ENCODE measurements at places on chromosomes 5 and 9. TPM values are rescaled to one million over a fixed set of nuclear protein-coding genes. Genes with fewer than 3 reads are reported as not detected.

BDP1 gene
- total RNA-seq = 28.2 TPM

DNA sequence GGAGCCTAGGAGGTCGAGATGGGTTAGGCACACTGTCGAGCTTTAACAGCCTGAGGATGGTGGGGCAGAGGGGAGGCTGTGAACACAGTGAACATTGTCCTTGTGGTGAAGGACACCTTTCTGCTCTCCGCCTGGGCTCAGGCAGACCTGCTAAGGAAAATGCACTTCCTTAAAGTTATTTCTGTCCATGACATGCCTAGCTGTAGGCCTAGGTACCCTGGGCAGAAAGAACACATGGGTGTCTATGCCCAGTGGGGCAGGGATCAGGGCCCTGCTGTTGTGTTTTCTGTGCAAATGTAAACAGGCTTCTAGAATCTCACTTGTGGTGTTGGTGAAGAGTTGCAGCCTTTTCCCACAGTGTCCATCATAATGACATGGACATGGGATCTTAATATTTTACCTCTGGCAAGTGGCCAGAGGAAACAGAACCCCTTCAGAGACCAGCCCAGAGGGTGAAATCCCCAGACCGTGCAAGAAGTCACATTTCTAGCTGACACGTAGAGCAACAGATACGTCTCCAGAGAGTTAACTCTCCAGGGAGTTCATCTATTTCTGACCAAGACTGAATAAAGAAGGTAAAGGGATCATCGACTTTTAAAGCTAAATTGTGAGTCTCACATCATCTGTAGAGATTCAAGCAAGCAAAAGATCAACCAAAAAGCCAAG, 79.2 kb downstream of the C9orf152 start:
- DNase-seq = no peak

DNA sequence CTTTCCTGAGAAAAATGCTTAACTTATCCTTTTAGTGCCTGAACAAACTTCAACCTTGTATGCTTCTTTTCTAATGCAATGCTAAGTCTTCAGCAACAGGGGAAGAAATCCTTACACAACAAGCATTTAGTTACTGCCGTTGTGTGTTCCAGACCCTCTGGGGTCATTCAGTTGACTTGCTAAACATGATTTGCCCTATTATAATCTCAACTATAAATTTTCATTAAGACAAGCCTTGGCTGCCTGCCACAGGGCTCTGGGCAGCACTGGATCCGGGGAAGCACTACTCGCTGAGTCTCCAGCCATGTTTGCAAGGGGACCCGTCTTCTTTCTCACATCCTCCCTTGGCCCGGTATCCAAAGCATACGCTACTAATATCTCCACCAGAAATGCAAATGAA, 58.1 kb downstream of the PTCH1 start:
- no peak for DNase-seq

CDH9 gene
- total RNA-seq = not detected

NSG2 gene
- not detected for total RNA-seq

DNA sequence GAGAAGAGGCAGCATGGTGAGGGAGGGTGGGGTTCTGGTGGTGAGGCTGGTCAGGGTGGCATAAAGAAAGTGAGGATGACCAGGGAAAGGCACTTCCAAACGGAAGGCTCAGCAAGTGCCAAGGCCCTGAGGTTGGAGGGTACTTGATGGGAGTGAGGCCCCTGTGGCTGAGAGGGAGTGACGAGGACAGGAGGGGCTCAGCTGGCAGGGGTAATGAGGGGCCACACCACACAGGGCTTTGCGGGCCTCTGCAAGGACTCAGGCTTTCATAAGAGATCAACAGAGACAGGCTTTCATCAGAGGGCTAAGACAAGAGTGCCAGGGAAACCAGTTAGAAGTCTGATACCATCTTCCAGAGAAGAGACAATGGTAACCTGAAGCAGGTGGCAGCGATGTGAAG, 23.6 kb downstream of the ARPC5L start:
- DNase-seq = no peak

DNA sequence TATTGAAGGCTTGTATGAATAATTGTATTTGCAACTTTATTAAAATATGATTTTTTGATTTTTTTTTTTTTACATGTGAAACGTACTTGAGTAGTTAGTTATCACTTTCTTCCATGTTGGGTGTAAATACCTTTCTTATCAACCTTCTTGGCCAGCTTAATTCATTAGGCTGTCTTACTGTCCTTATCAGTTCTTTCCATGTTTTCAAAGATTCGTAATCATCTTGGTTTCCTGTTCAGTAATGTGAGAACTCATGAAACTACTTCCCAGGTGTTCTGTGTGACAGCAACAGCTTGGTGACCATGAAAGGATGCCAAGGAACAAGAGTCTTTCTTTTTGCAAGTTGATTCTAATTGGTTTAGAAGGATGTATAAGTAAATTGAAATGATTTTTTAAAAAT, 100.0 kb downstream of the ADGRV1 start:
- no peak for DNase-seq

CDKN2A gene
- 2.0 TPM for total RNA-seq

DNA sequence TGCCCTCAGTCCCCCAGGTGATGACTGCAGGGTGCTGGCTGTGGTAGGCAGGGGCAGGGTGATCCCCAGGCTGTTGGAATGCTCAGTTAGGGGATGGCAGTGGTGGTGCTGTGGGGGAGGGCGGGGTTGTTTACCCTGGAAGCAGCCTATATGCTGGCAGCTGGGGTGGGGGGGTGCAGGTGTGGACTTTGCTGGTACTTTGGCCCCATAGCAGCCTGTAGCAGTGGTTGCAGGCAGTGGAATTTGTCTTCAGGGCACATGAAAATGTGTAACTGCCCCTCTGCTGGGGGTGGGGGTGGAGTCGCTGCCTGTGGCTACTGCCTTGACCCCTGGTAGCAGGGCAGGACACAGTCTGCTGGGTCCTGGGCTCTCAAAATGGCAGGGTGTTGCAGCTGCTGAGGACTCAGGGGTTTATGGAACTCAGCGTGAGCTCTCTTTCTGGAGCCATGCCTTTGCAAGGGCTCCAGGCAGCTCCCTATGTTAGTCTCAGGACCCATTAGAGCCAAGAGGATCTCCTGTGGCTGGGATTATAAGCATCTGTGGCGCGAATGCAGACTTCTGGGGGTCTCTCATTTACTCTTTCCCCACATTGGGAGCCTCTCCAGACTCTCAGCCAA, 65.0 kb downstream of the RMI1 start:
- DNase-seq = no peak

HARS1 gene
- 79.3 TPM for total RNA-seq

DNA sequence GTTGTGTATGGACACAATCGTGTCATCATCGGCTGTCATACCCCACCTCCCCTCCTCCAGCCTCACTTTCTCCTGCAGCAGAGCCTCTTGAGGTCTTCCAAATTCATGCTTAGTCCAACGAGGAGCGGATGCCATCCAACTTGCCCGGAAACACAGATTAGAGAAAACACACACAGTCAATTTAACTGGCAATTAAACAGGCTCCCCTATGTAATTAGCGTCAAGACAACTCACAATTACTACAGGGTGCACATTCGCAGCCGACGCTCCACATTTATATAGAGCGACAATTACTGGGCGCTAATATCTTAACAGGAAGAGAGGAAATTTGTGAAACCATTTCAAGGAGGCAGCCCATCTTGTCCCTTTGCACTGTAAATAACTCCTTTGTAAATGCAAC, 86.0 kb upstream of the ZNF618 start:
- DNase-seq = no peak

FOXD4L3 gene
- not detected for total RNA-seq

- DNase-seq = no peak
Observed at GRCh38 chr9:135204177-135204576, 116.7 kb downstream of the OLFM1 start.

- DNase-seq = no peak
Observed at GRCh38 chr5:149382517-149383220, 3.6 kb upstream of the IL17B start.

DNA sequence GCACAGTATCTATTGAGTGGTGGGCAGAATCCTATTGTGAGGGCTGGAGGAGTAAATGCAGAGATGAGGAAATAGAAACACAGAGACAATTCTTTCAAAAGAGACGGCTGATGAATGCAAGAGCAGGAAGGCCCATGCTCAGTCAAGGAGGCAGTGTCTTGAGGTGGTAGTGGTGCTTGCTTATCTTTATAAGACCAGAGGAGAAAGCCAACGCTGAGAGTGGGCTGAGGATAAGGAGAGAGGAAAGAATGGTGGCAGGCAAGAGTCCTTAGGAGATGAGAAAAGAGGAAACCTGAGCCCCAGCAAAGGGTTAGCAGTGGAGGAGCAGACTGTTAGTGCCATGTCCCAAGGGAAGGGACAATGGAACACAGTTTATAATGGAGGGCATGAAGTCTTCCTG, 86.0 kb downstream of the SNCAIP start:
- DNase-seq = no peak

- DNase-seq = no peak
Observed at GRCh38 chr5:141834331-141834730, 43.9 kb downstream of the PCDH1 start.

DNA sequence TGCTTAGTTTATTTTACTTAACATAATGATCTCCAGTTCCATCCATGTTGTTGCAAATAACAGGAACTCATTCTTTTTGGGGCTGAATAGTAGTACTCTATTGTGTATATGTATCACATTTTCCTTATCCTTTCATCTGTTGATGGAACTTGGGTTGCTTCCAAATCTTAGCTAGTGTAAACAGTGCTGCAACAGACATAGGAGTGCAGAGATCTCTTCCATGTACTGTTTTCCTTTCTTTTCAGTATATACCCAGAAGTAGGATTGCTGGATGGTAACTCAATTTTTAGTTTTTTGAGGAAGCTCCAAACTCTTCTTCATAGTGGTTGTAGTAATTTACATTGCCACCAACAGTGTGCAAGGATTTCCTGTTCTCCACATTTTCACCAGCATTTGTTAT, 138.8 kb upstream of the POC5 start:
- DNase-seq = no peak

- DNase-seq = no peak
Observed at GRCh38 chr5:159943326-159943725, 27.0 kb downstream of the ADRA1B start.

TERT gene
- total RNA-seq = not detected

- no peak for DNase-seq
Observed at GRCh38 chr9:120534266-120534665, 45.7 kb downstream of the CDK5RAP2 start.

FGFR4 gene
- 8.2 TPM for total RNA-seq

DNA sequence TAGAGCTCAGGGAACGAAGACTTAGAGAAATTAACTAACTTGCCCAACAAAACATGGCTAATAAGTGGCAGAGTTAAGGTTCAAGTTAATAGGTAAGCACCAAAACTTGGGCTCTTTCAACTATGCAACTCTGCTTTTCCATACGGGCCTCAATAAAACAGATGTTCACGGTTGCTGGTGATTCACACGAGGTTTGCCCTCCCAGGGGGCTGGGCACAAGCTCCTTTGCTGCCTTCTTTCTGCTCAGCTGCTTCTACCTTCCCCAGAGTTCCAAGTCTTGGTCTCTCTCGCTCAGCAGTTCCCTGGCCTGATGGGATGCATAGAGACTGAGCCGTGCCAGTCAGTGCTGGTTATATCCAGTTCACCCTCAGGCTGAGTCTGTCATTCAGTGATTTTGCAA, 217.9 kb downstream of the SREK1 start:
- DNase-seq = no peak

DNA sequence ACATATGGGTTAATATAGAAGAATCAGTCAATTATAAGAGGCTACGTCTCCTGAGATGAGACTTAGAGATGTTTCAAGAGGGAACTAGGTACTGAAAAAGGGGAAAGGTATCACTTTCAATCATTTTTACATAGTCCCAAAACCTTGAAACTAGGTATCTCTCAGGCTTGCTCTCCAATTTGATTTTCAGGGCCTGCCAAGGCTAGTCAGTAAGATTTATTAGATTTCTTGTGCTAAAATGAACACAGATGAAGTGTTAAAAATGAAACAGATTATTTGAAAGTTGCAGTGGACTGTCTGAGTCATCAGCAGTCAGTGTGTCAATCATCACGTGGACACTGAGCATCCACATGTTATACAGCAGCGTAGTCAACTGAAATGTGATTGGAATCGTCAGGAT, 591.1 kb downstream of the DTWD2 start:
- DNase-seq = no peak

- DNase-seq = no peak
Observed at GRCh38 chr5:41127967-41128690, 57.0 kb upstream of the MROH2B start.

GRCh38 chr9:37986771-37987258, 82.2 kb downstream of the SHB start:
- no peak for DNase-seq

- DNase-seq = no peak
Observed at GRCh38 chr5:131068893-131069643, 96.0 kb downstream of the HINT1 start.

FASTKD3 gene
- total RNA-seq = 9.1 TPM

DNA sequence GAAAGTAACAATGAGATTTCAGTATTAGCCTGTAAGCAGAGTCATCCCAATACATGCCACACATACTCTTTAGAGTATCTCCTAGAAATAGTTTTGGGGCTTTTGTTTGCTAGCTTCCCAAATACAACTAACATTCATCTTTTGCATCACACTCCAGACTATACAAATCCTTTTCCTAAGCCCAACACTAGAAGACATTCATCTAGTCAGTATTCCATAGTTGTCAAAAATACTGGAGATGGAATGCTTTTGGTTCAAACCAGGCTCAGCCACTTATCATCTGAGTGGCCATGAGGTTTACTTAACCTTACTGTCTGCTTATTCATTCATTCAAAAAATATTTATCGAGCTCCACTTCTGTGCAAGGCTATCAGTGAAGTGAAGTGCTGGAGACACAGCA, 205.1 kb upstream of the SGCD start:
- no peak for DNase-seq

DNA sequence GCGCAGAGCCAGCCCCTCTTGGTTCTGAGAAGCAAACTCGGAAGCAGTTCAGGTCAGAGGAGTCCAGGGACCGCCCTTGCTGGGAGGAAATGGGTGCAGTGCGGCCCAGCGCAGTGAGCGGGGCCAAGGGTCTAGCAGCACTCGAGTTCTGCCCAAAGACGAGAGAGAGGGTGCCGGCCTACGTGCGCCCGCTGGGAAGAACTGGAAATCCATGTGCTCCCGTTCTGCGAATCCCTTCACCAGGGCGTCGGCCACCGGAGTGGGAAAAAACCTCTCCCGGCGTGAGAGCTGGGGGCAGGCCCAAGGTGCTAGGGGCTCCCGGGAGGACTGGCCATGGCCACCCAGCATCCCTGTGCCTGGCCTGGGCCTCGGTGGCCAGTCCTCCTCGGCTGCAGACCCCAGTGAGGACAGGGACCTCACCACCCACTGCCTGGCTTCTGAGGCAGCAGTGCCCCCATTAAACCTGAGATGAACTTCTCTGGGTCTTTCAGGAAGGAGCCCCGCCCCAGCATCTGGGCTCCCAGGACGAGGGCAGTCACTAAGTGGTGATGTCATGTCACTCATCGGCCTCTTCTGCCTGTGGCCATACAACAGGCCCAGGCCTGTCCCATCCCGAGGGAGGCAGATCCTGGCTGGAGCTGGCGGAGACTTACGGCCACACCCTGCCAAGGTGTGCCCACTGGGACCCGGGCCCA, 10.6 kb downstream of the TMEM250 start:
- no peak for DNase-seq
